ENCODE measurements at places on chromosomes 7 and 10. TPM values are rescaled to one million over a fixed set of nuclear protein-coding genes. Genes with fewer than 3 reads are reported as not detected.
A peak's percentile ranks its signal among the peaks of the same experiment; 100 is the strongest.

Gene TACC2
- 5.6 TPM for total RNA-seq

Gene UCMA
- not detected for total RNA-seq

Gene ZEB1
- total RNA-seq = 89.8 TPM

Gene PIP
- total RNA-seq = not detected

Gene FAM180A
- 2.9 TPM for total RNA-seq

Gene MORN4
- total RNA-seq = 4.2 TPM

Gene GNAT3
- total RNA-seq = not detected

Gene MSANTD7
- 17.1 TPM for total RNA-seq

Gene ZCWPW1
- 0.43 TPM for total RNA-seq

Gene ZP3
- 0.86 TPM for total RNA-seq

GRCh38 chr10:49280001-49280408 is 19.0 kb upstream of the C10orf71 start:
- DNase-seq = no peak

DNA sequence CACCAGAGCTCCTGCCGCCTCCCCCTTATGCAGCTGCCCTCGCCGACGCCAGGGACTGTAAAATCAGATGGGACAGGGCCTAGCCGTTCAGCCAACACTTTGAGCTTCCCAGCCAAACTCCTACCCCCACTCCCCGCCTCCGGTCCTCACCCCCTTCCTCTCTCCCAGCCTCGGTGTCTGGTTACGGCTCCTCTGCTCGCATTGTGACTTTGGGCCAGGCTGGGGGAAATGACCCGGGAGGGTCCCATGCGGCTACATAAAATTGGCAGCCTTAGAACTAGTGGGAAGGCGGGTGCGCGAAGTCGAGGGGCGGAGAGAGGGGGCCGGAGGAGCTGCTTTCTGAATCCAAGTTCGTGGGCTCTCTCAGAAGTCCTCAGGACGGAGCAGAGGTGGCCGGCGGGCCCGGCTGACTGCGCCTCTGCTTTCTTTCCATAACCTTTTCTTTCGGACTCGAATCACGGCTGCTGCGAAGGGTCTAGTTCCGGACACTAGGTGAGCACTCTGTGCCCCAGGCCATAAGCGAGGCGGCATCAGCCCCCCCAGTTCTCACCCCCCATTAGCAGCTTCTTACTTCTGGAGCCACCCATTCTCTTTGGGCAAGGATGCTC is at the start of gene KAZALD1:
Gene KAZALD1 (plus strand): TSS at position 366 of the 608 bp plus-strand sequence. CDS start 604 bp downstream, outside the sequence.
- peak; percentile 63 for DNase-seq

GRCh38 chr7:125661-126060 is 66.7 kb upstream of the FAM20C start:
- no peak for DNase-seq

DNA sequence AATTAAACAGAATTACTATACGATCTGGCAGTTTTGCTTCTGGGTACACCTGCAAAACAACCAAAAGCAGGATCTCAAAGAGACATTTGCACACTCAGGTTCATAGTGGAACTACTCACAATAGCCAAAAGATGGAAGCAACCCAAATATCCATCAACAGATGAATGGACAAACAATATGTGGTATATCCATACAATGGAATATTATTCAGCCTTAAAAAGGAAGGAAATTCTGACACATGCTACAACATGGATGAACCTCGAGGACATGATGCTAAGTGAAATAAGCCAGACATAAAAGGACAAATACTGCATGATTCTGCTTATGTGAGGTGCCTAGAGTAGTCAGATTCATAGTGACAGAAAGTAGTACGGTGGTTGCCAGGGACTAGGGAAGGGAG is 330.7 kb downstream of the PLXNA4 start:
- no peak for DNase-seq

DNA sequence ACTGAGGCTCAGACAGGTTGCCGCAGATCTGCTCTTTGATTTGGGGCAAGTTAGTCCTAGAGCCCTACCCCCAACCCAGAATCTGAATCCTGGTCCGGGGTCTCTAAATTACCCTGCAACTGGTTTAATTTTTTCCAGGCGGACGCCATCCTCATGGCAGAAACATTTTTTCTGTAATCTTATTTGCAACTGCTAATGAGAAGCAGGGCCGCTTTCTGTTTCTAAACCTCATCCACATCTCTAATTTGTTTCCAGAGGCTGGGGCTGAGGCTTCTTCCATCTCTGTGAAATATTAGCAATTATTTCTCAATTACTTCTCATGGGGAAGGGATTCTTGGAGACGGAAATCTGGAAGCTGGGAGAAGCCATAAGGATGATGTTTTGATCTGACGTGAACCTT is 261.6 kb downstream of the RPS24 start:
- DNase-seq = no peak

GRCh38 chr7:111980725-111981124 is 225.5 kb downstream of the DOCK4 start:
- DNase-seq = no peak

- peak; percentile 21 for DNase-seq
Measured at GRCh38 chr7:98133621-98134303, 27.1 kb downstream of the LMTK2 start.

- DNase-seq = peak; percentile 58
Measured at GRCh38 chr10:2925631-2926030, 141.7 kb upstream of the PFKP start.

GRCh38 chr7:152544971-152545619 is 109.3 kb upstream of the KMT2C start:
- no peak for DNase-seq

DNA sequence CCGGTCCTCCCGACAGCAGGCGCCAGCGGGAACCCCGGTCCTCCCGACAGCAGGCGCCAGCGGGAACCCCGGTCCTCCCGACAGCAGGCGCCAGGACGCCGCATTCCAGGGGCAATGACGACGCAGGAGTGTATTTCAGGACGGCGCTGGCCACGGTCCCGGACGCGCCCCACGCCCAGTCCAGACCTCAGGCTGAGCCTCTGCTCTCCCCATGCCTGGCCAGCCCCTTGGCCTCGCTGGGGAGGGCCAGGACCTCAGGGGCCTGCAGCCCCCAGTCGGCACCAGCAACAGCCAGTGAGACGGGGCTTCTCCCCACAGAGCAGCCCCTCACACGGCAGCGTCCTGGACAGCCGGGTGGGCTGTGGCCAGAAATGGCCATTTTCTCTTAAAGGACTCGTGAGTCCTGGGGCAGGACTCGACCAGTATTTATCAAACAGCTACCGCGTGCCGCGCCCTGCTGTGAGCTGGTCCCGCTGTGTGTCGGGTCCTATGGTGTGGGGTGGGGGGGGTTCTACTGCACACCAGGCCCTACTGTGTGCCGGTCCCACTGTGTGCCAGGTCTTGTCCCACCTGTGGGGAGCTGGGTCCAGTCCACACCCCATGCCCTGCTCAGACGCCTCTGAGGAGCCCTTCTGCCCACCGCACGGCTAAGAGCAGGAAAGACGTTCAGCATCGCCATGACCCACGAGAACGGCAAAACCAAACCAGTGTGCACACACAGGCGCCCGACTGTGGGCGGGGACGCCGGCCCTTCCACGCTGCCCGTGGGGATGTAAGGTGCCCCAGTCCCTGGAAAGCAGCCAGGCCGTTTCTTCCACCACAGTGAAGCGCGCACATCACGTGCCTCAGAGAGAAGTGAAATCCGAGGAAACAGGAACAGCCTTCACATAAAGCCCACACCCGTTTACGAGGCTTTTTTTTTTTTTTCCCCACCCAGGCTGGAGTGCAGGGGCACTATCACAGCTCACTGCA is 33.3 kb downstream of the GET4 start:
- peak; percentile 30 for DNase-seq

GRCh38 chr10:13414855-13415254 is 66.8 kb upstream of the SEPHS1 start:
- peak; percentile 27 for DNase-seq

- peak; percentile 61 for DNase-seq
Measured at GRCh38 chr7:55552320-55553023, 19.8 kb downstream of the VOPP1 start.

- DNase-seq = no peak
Measured at GRCh38 chr7:135326636-135327280, 93.1 kb downstream of the STRA8 start.
